ENCODE measurements at places on chromosomes 5 and 9. TPM values are rescaled to one million over a fixed set of nuclear protein-coding genes. Genes with fewer than 3 reads are reported as not detected.

Gene NME5
- total RNA-seq = 1.0 TPM

Gene PCSK5
- total RNA-seq = 6.5 TPM

Gene TIFAB
- not detected for total RNA-seq

Gene SMC5
- 11.4 TPM for total RNA-seq

Gene TRAF1
- 3.0 TPM for total RNA-seq

Gene C9orf40
- total RNA-seq = 1.7 TPM

Gene SLC45A2
- not detected for total RNA-seq

Gene KCNT1
- total RNA-seq = not detected

Gene CBY3
- not detected for total RNA-seq

Gene TERT
- not detected for total RNA-seq

GRCh38 chr5:67317603-67318002 is 121.0 kb upstream of the CD180 start:
- no peak for DNase-seq

GRCh38 chr5:117332341-117332740 is 757.7 kb upstream of the SEMA6A start:
- DNase-seq = no peak

DNA sequence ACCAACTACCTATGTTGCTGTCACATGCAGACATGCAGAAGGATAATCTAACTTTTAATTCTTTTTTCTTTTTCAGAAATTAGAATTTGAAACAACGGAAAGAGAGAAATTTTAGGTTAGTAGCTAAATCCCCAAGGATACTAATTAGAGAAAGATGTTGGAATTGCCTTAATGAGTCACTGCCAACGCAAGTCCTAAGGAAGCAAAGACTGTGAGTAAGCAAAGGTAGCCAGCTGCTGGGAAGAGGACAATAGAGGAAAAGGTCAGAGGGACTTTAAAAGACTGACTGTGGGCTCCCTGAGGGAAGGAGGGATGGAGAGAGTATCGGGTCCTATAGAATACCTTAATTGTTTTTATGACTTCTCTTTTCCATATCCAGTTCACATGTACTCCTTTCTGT is 461.9 kb upstream of the PAPPA start:
- DNase-seq = no peak

GRCh38 chr5:3417376-3417943 is 178.2 kb upstream of the IRX1 start:
- no peak for DNase-seq

GRCh38 chr5:15694696-15695214 is 194.8 kb downstream of the FBXL7 start:
- no peak for DNase-seq

- no peak for DNase-seq
Observed at GRCh38 chr9:127767909-127768331, 10.5 kb downstream of the SH2D3C start.

DNA sequence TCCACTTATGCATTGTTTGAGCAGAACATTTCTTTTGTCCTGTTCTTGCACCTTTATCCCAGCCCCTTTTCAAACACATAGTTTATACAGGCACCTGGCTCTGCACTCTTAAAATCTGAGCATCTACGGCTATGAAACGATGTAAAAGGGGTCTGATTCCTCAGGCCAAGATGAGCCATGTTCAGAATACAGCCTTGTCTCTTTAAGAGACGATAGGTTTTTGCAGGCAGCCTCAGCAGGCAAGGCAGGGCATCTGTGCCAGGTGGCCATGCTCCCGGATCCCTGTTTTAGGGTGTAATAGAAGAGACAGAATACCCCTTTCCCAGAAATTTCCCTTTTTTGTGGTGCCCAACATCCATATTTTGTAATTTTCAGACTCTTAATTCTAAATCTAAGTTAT is 89.1 kb upstream of the NFIB start:
- DNase-seq = no peak
